HT1080 (cell line): ENCODE measurements at places on chromosomes 13 and 19.
A peak's percentile ranks its signal among the peaks of the same experiment; 100 is the strongest.

DNA sequence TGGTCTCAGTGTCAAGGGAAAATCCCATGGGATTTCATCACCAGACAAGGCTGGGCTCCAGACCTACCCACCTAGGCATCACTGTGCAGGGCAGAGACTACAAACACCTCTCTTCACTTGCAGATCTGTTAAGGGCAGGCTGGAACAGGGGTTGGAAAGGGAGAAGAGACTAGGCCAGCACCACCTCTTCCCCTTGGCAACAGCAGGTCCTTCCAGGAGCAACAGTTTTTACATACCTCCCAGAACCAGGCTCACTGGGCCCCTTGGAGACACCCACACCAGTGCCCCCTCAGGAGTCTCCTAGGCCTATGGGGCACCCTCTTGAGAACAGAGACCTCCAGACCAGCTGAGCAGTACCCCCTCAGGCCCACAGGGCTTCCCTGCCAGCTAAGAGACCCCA, 2.5 kb upstream of the UBE2M start:
- DNase-seq = no peak

GRCh38 chr13:41019578-41020347, 647 bp upstream of the ELF1 start:
- DNase-seq = no peak

- no peak for DNase-seq
These were observed 7.6 kb downstream of the F2RL3 start for GRCh38 chr19:16896146-16897028.

- no peak for DNase-seq
These were observed 30.7 kb downstream of the INSR start for GRCh38 chr19:7263521-7263920.

GRCh38 chr13:105611424-105611823, 924.0 kb downstream of the EFNB2 start:
- DNase-seq = peak; percentile 46

DNA sequence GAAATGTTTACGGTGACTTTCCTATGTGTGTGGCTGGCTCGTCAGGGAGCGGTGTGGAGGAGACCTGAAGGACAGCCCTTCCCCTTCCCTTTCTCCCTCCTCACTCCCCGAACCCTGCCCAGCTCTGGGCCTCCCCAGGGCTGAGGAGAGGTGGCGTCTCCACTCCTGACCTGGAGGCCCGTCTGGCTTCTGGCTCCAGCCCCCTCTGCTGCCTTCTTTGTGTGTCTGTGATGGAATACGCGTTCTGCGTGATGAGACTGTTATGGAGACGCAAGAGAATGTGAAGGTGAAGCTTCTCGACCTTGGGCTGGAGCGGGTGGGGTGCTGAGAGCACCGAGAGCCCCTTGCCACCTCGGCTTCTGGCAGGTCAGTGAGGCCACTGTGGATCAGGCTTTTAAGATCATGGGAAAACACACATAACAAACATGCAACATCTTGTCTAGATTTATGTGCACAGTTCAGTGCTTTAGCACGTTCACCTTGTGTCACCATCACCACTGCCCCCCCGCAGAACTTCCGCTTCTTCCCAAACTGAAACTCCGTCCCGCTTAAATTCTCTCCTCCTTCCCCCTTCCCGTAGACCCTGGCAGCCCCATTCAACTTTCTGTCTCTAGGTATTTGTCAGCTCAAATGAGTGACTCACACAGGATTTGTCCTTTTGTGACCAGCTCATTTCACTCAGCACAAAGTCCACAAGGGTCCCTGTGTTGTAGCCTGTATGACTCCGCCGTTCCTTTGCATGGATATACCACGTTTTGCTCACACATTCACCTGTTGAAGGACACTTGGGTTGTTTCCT, 24.7 kb downstream of the ATP11A start:
- no peak for DNase-seq

DNA sequence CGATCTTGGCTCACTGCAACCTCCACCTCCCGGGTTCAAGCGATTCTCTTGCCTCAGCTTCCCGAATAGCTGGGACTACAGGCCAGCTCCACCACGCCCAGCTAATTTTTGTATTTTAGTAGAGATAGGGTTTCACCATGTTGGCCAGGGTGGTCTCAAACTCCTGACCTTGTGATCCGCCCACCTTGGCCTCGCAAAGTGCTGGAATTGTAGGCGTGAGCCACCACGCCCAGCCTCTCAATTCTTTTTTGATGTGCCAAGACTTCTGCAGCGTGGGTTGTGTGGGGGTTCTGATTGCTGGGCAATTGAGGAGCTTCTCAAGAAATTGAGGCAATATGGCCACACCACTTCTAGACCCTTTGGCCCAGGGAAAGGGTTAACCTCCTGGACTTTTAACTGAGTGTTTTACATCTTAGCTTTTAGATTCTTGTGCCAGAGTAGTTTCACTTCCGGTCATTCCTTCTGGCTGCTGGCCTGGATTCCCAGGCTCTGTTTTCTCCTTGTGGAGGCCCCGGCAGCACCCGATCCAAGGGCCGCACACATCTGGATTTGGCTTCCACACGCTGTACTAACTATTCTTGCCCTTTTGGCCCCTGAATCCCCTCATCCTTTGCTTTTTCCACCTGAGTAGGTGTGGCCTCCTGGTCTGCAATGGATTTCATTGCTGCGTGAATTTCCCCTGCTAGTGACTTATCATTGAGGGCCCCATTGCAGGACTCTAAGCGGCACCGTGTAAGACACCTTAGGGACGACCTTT, 14.7 kb downstream of the SMARCA4 start:
- DNase-seq = no peak

DNA sequence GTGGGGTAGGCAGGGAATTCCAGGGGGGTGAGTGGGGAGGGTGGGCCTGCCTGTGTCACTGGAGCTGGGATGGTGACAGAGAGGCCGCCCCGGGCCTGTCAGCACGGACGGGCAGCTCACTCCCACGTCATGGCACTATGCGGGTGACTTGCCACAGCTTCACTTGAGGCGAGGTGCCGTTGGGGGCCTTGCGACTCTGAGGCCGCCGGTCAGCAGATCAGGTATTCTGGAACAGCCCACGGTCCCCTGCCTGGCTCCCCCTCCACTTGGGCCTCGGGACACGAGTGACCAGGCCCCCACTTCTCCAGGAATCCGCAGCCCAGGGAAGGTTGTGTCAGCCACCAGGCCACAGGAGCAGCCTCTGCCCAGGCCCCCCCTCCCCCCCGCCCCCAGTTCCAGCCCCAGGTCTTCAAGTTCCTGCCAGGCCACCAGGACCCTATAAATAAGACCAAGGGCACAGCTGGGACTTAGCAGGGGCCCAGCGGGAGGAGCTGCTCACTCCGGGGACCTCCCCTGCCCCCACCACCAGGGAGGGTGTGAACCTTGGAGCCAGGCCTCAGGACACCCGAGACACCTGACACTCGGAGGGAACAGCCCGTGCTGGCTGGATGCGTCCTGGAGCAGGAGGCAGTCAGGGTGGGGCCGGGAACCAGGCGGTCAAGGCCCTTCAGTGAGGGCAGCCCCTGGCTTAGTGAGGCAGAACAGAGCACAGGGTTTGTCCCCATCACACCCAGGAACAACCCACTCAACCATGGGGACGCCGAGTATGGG, 2.7 kb upstream of the MIDN start:
- DNase-seq = no peak

GRCh38 chr13:113161433-113161832, 3.0 kb downstream of the PROZ start:
- DNase-seq = no peak

DNA sequence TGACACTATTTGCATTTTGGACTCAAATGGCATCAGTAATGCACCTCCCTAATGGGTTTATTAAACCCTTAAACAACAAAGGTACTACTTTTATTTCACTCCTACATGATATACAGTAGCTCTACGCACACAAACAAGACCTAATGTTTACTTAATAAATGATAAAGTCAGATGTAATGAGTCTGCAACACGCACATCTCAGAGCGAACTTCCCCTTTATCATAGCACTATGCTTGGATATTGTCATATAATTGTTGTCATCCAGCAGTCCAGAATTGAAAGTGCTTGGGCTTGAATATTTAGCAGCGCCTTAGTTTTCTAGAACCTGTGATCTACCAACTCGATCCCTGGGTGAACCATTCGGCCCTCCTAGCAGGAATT, 772 bp downstream of the PARP4 start:
- DNase-seq = no peak

GRCh38 chr19:31226151-31226935, 122.9 kb downstream of the TSHZ3 start:
- no peak for DNase-seq

- no peak for DNase-seq
These were observed 784 bp downstream of the BCL3 start for GRCh38 chr19:44749292-44749691.
